ENCODE measurements at places on chromosomes 12 and 14.

GRCh38 chr14:24631749-24632335 is 2.1 kb downstream of the GZMB start:
- no peak for DNase-seq
- H3K27me3 ChIP-seq = no peaks in the 10 kb centered on the region
- H3K36me3 ChIP-seq = no peaks in the 10 kb centered on the region
- H3K4me1 ChIP-seq = no peaks in the 10 kb centered on the region

- no peaks in the 10 kb centered on the region for H3K36me3 ChIP-seq
- H3K27me3 ChIP-seq = no peaks in the 10 kb centered on the region
- no peak overlapping the region for H3K4me3 ChIP-seq
Observed at GRCh38 chr12:124073356-124074035, 100.5 kb downstream of the ZNF664 start.

DNA sequence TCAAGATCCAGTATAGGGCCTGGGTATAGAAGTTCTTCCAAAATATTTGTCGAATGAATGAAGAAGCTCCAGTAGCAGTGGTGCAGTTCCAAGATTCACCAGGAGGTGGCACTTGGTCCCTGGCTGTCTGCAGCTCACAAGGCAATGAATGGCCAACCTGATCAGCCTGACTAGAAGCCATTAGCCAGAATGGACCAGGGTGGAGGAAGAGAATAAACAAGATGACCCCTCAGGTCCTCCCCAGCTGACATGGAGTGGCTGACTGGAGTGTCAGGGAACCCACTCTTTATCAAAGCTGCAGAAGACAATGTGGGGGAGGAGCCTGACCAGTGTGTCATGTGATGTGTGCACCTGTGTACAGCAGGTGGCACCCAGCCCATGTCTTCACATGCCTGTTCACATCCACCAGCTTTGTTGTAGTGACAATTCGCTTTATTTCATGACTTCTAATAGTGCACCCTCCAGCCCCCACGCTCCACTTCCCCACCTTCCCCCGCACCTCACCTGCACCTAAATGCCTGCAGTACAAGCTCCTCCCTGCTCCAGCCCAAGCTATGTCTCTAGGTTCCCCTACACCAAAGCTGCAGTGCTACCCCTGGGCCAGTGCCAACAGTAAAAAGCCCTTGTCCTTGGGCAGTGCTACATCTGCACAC is 3.0 kb downstream of the LTBP2 start:
- H3K4me1 ChIP-seq = peaks cover 8% of the 10 kb centered on the region
- H3K27ac ChIP-seq = no peak overlapping the region
- DNase-seq = peak; percentile 90
- no peak overlapping the region for H3K4me3 ChIP-seq
- no peaks in the 10 kb centered on the region for H3K36me3 ChIP-seq
- H3K27me3 ChIP-seq = no peaks in the 10 kb centered on the region

- H3K27ac ChIP-seq = no peak overlapping the region
- no peak overlapping the region for H3K4me3 ChIP-seq
- no peaks in the 10 kb centered on the region for H3K27me3 ChIP-seq
- H3K4me1 ChIP-seq = peaks cover 27% of the 10 kb centered on the region
Observed at GRCh38 chr14:91866511-91867295, 633 bp downstream of the TC2N start.

GRCh38 chr12:50707396-50707795 is 56.5 kb upstream of the ATF1 start:
- no peak overlapping the region for H3K4me3 ChIP-seq
- H3K27me3 ChIP-seq = no peaks in the 10 kb centered on the region
- DNase-seq = no peak
- no peaks in the 10 kb centered on the region for H3K4me1 ChIP-seq

Measured in pancreas (tissue), 10 donors.